ENCODE measurements at places on chromosomes 4 and X.

GRCh38 chr4:115272185-115272584, 158.8 kb upstream of the NDST4 start:
- DNase-seq, result no peak

DNA sequence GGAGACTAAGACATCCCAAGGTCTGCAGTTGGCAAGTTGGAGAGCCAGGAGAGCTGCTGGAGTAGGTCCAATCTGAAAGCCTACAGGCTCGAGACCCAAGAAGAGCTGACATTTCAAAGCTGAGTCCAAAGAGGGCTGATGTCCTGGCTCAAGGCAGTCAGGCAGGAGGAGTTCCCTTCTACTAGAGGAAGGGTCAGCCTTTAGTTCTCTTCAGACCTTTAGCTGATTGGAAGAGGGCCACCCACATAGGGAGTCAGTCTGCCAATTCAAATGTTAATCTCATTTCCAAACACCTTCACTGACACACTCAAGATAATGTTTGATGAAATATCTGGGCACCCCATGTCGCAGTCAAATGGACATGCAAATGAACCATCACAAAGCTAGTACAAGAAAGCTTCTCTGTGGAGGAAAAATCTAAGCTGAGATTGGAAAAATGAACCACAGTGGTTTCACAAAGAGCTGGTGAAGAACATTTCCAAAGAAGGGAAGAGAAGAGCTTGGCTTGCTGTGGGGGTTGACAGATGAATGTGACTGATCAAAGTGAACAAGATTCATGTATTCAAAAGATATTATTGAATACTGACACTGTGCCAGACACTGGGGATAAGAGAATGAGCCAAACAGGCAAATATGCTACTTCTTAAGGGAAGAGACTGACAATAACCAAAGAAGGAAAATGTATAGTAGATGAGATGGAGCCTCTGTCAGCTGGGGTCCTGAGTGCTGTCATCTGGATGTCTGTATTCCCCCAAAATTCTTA, 61.2 kb downstream of the STK32B start:
- no peak for DNase-seq

- DNase-seq, result no peak
These were observed 5.2 kb upstream of the AMBN start for GRCh38 chr4:70586841-70587240.

DNA sequence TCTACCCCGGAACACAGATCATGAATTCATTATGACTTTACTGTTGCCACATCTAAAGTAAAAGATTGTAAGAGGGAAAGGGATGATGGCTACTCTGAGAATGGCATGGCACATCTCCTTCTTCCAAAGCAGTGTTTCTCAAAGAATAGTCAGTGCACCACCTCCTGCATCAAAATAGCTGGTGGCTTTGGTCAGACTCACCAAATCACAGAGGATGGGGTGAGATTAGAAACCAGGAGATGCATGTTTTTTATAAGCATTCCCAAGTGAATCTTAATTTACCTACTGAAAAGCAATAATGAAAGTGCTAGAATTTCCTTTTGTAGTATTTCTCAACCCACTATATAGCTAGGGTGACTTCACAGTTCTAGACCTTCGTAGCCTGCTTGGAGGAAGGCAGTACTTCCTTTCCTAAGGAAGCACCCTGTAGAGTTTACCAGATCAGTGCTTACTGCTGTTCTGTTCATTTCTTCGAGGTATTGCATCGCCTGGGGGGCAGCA, 340.8 kb upstream of the KLF3 start:
- DNase-seq, result no peak

DNA sequence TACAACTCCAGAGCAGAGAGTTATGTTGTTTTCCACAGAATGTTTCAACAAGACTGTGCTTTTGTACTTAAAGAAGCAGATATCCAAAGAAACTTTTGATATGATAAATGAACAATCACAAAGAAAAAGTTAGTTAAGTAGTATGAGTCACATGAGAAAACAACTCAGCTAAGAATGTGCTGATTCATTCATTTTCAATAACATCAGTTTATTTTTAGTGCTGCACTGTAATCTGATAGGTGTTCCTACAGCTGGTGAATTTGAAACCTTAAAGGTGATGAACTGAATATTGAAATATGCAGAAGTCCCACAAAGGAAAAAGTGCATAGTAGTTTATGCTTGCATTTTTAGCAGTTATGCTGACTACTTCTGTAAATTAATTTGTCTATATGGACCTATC, 180.3 kb upstream of the TENM3 start:
- no peak for DNase-seq

DNA sequence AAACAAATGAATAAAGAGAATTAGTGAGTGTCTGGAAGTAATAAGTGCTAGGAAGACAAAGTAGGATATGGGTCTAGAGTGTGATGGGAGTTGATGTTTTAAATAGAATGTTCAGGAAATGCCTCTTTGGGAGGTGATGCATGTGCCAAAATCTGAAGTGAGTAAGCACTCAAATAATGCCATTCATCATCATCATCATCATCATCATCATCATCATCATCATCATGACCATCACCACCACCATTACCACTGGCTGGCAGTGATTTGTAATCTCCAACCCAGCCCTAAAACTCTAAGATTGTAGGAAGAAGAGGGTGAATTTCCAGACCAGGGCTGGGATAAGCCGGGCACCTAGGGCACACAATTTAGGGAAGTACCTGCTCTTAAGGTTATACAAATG, 9.7 kb upstream of the SOX3 start:
- DNase-seq, result no peak

All from T follicular helper cell (primary cell).